SW 1271 (cell line): ENCODE measurements at places on chromosomes 2 and 18.

GRCh38 chr18:79487183-79487800, 91.6 kb downstream of the NFATC1 start:
- no peak for DNase-seq

- DNase-seq: no peak
Measured at GRCh38 chr2:108220191-108220590, 19.6 kb upstream of the SULT1C3 start.

DNA sequence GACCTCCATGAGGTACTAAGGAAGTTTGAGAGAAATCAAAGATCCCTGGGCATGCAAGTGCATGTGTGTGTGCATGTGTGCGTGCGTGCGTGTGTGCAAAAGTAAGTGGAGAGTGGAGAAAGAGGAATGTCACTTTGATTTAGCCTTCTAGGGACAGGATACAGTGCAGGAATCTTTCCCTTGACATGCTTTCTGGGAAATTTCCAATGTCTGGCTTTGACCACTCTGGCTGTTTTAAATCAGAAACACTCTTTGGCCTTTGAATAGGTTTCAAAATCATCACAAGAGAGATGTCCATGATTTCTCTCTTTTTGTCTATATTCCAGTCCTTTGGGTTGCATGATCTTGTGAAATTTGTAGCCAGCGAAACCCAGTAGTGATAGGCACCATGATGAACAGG, 162.0 kb downstream of the ALK start:
- no peak for DNase-seq

- DNase-seq: no peak
Measured at GRCh38 chr2:113206251-113206650, 32.5 kb downstream of the PSD4 start.

- DNase-seq: no peak
Measured at GRCh38 chr18:59624369-59624765, 72.9 kb downstream of the CCBE1 start.

GRCh38 chr2:48749291-48750127, 6.0 kb downstream of the LHCGR start:
- DNase-seq: no peak

- no peak for DNase-seq
Measured at GRCh38 chr2:236529606-236530005, 40.0 kb upstream of the ACKR3 start.

DNA sequence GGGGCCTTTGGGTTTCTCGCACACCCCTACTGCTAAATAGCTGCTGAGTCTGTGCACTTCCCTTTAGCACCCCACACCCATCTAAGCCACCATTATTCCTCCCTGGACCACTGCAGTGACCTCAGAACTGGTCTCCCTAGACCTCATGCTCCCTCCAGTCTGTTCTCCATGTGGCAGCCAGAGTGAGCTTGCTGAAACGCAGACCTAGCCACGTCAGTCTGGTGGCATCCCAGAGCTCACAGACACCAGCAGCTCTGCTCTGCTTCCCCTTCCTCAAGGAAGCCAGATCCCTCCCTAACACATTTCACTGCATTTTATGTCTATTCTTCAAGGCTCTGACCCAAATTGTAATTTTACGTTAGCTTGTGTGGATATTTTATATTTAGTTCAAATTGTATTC, 144.4 kb downstream of the DYSF start:
- DNase-seq: no peak

GRCh38 chr2:159960414-159960813, 102.0 kb downstream of the PLA2R1 start:
- DNase-seq: peak; percentile 62

DNA sequence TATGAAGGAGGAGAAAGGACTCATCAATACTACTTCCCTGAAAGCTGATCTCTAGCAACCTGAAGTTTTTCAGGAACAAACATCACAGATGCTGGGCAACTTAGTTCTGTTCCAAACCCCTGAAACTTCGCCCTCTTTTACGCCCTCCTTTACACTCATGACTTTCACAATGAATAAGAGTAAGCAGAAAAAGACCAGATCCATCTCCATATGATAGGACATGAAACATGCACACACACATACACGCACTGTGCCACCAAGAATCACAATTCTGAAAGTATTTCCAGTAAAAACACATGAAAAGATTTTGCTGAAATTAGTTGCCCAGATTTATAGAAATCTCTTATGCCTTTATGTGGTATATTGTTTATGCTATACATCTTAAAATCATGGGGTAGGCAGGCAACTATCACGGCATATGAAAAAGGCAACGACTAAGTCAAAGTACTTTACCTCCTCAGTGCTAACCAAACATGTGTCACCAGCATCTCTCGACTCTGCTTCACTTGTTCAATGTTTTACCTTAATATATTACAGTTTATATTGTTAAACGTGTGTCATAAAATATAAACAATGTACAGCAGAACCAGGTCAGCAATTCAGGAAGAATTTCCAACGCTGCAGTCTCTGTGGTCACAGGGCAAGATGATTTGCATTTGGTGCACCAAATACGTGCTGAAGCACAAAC, 47.8 kb downstream of the NHEJ1 start:
- DNase-seq: no peak

GRCh38 chr18:62198259-62198658, 11.2 kb downstream of the RELCH start:
- DNase-seq: no peak

- DNase-seq: peak; percentile 19
Measured at GRCh38 chr2:178891265-178891958, 84.2 kb upstream of the TTN start.

GRCh38 chr2:85988175-85988913, 99.6 kb upstream of the ST3GAL5 start:
- no peak for DNase-seq

DNA sequence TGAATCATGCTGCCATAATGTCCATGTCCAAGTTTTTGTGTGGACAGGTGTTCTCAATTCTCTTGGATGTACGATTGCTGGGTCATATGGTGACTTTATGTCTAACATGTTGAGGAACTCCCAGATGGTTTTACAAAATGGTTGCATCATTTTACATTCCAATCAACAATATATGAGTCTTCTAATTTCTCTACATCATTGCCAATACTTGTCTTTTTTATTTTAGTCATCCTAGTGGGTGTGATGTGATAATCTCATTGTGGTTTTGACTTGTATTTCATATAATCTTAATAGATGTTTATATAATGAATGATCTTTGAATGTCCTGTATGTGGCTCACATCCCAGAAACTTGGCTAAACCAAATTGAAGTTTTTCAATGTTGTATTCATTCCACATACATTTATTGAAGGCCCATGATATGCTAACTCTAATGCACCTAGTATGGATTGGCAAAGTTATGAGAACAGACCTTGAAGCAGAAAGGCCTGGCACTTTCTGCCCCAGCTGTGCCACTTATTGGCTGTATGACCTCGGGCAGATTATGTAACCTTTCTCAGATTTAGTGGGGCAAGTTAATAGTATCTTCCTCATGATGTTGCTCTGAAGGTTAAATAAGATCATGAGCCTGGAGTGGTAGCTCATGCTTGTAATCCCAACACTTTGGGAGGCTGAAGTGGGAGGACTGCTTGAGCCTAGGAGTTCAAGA, 205.4 kb downstream of the RAB3GAP1 start:
- no peak for DNase-seq
